Activated CD4-positive, alpha-beta T cell treated with anti-CD3 and anti-CD28 coated beads, Interleukin-2, amount 10 ng/mL, durations not matched to agents 7 days and 5 days (primary cell): ENCODE measurements at places on chromosomes 11 and 22. TPM values are rescaled to one million over a fixed set of nuclear protein-coding genes. Genes with fewer than 3 reads are reported as not detected.

The CCDC87 gene
- not detected for total RNA-seq

The MFRP gene
- not detected for total RNA-seq

- H3K4me1 ChIP-seq, result peaks cover 53% of the 10 kb centered on the region
- peak; percentile 86 for DNase-seq
- H3K27me3 ChIP-seq, result no peaks in the 10 kb centered on the region
- peaks cover 64% of the 10 kb centered on the region for H3K36me3 ChIP-seq
Measured at GRCh38 chr11:64206457-64207255, at the start of gene FERMT3. Gene FERMT3 (plus strand): TSS chr11:64206721. CDS start chr11:64207365, 644 bp downstream.

The PRR33 gene
- not detected for total RNA-seq

- peaks cover 51% of the 10 kb centered on the region for H3K36me3 ChIP-seq
- peak; percentile 65 for DNase-seq
- H3K27me3 ChIP-seq, result peaks cover 21% of the 10 kb centered on the region
- peak overlapping the region; percentile 95 for H3K4me3 ChIP-seq
Measured at GRCh38 chr11:128695539-128696221, 1.8 kb downstream of the FLI1 start.

DNA sequence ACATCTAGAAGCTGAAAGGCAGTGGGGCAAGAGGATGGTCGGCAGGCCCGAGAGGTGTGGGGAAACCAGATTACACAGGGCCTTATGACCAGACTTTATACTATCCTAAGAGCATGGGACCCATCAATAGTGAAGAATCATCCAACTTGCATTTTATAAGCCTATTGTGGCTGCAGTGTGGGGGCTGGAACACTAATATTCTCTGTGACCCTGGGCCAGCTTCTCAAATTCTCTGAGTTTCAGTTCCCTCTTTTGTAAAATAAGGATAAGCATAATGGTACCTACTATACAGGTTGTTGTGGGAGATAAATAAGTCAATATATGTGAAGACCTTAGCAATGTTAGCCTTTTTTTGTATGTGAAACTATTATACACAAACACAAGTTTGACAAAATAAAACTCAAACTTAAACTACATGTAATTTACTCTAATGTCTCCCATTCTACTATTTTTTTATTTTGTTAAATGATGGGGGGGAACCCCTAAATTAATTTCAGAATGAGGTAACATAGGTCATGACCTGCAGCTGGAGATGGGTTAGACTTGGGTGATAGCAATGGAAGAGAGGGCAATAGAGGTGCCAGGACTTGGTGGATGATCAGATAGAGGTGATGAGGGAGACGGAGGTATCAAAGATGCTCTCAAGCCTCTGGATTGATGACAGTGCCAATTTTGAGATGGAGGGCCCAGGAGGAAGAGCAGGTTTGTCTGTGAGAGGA lies 30.1 kb downstream of the SMCO4 start:
- peaks cover 26% of the 10 kb centered on the region for H3K36me3 ChIP-seq
- H3K27ac ChIP-seq, result peak overlapping the region; percentile 15
- peaks cover 36% of the 10 kb centered on the region for H3K4me1 ChIP-seq
- H3K27me3 ChIP-seq, result no peaks in the 10 kb centered on the region
- no peak for DNase-seq

The TRIM49D2 gene
- total RNA-seq, result not detected

- peaks cover 26% of the 10 kb centered on the region for H3K4me1 ChIP-seq
- no peaks in the 10 kb centered on the region for H3K27me3 ChIP-seq
- no peak overlapping the region for H3K4me3 ChIP-seq
- no peak for DNase-seq
- H3K36me3 ChIP-seq, result peaks cover 33% of the 10 kb centered on the region
Measured at GRCh38 chr11:85950317-85951048, 95.3 kb downstream of the CCDC83 start.

The ANO5 gene
- total RNA-seq, result 0.12 TPM

The CST6 gene
- total RNA-seq, result not detected

DNA sequence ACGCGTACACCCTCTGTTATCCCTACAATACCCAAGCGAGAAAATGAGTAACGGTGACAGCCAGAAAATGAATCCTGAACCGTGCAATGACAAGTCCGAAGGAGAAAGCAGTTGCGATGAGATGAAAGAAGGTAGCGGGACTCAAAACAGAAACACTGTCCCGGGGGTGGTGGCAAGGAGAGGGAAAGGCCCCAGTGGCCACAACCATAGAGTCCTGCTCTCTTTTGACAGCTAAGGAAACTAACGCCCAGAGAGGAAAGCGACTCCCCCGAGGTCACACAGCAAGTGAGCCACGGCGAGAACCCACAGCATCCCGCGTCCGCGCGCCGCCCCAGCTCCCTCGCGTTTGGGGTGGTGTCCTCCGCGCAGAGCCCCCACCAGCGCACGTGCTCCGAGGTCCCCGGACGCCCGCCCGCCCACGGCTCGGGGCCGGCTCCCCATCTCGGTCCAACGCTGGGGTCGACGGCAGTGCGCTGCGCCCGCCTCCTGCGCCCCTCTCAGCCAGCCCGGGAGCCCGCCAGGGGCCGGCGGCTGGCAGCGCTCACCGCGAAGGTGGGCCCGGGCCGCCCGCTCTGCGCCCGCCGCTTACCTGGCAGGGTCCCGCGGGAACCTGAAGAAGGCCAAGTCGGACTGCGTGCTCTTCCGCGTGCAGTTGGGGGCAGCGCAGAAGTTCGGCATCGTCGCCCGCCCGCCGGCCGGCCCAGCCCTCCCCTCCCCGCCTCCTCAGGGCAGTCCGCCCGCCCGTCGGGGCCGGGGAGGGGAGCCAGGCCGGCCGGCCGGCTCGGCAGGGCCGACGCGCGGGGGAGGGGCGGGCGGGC lies 564 bp downstream of the THAP12 start:
- H3K27me3 ChIP-seq, result no peaks in the 10 kb centered on the region
- H3K4me3 ChIP-seq, result peak overlapping the region; percentile 97
- peaks cover 13% of the 10 kb centered on the region for H3K36me3 ChIP-seq
- H3K4me1 ChIP-seq, result peaks cover 59% of the 10 kb centered on the region
- H3K27ac ChIP-seq, result peak overlapping the region; percentile 97

The MRGPRE gene
- not detected for total RNA-seq

DNA sequence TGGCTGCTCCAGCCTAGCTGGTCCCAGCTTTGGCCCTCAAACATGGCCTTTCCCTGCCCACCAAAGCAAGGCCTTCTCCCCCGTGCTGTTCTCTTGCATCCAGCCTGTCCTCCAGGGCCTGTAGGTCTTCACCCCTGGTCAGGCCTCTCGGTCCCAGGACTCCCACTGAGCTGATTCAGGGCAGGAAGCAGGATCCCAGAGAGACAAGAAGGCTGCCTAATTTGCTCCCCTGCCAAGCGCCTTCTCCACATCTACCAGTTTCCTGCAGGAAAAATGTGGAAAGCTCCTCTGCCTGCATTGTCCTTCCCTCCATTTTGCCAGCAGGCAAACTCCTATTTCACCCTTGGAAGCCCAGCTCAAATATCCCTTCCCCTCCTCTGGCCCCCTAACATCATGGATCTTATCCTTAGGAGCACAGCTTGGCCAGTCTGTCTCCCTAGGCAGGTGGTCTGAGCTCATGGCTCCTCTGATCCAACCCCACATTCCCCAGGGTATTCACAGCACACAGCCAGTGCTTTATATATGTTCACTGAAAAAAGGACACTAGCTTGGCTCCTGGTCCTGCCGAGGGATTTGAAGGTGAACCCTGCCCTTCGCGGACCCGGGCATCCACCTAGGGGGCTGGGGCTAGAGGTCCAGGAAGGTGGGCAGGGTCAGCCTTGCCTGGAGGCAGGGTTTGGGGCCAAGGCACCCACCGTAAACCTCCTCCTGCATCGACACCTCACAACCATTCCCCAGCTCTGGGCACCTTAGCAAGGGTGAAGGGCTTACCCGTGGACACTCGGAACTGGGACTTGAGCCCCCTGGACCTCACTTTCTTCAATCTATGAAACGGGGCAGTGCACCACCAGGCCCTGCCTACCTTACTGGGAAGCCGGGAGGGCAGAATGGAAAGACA lies 968 bp downstream of the RHBDD3 start:
- H3K27me3 ChIP-seq, result no peaks in the 10 kb centered on the region
- DNase-seq, result no peak
- H3K36me3 ChIP-seq, result peaks cover 38% of the 10 kb centered on the region

DNA sequence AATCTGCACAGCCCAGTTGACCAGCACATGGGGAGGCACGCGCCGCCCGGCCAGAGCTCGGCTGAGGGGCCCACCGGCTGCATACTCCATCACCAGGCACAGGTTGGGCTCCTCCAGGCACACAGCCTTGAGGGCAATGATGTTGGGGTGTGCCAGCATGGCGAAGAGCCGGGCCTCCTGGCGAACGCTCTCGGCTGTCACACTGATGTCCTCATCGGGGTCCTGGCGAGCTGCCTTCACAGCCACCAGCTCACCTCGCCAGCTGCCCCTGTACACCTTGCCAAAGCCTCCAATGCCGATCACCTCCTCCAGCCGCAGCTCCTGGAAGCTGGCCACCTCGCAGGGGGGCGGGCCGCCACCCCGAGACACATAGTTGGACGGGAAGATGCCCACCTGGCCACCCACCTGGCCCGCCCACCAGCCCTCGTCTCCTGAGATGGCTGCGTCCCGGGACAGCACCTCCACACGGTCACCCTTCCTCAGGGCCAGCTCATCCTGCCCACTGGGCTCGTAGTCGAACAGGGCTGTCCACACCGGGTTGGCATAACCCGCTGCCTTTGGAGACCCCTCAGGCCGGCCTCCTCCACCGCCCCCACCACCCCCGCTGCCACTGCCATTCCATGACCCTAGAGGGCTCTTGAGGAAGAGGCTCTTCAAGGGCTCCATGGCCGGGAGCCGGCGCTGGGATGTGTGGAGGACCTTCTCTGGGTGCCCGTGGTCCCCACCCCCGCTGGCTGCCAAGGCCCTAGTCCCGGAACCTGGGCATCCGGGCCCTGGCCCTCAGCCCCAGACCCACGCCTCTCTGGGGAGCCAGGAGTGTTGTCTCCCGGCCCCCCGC lies 711 bp downstream of the MAP3K11 start:
- peak overlapping the region; percentile 95 for H3K4me3 ChIP-seq
- H3K27me3 ChIP-seq, result no peaks in the 10 kb centered on the region
- peak overlapping the region; percentile 91 for H3K27ac ChIP-seq
- peaks cover 64% of the 10 kb centered on the region for H3K4me1 ChIP-seq
- peak; percentile 19 for DNase-seq

DNA sequence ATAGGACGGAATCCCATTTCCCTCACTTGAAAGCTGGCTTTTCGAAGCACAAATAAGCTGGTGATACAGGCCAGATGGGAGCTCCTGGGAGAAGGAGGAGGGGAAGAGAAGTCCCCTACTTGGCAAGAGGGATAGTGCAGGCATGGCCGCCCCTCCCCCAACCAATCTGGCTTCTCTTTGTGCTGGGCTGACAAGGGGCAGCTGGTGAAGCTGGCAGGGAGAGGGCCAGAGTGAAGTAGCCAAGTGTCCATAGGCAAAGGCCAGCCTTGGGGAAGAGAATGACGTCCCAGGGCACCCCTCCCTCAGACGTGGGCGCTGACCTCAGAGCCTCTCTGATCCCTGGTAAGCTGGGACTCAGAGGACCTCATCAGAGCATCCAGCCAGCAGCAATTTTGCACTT lies 78.7 kb upstream of the GRAMD1B start:
- H3K27me3 ChIP-seq, result peaks cover 10% of the 10 kb centered on the region
- H3K27ac ChIP-seq, result no peak overlapping the region
- H3K36me3 ChIP-seq, result peaks cover 4% of the 10 kb centered on the region
- peaks cover 3% of the 10 kb centered on the region for H3K4me1 ChIP-seq
- H3K4me3 ChIP-seq, result no peak overlapping the region

GRCh38 chr11:72856551-72857345 lies 42.5 kb downstream of the ATG16L2 start:
- no peak overlapping the region for H3K27ac ChIP-seq
- peaks cover 7% of the 10 kb centered on the region for H3K36me3 ChIP-seq
- no peak for DNase-seq
- H3K4me3 ChIP-seq, result no peak overlapping the region
- no peaks in the 10 kb centered on the region for H3K27me3 ChIP-seq

GRCh38 chr11:119618208-119618909 lies 110.6 kb downstream of the NECTIN1 start:
- H3K4me1 ChIP-seq, result peaks cover 2% of the 10 kb centered on the region
- no peak overlapping the region for H3K27ac ChIP-seq
- H3K36me3 ChIP-seq, result no peaks in the 10 kb centered on the region
- H3K27me3 ChIP-seq, result peaks cover 5% of the 10 kb centered on the region

The SHANK3 gene
- total RNA-seq, result 0.02 TPM

DNA sequence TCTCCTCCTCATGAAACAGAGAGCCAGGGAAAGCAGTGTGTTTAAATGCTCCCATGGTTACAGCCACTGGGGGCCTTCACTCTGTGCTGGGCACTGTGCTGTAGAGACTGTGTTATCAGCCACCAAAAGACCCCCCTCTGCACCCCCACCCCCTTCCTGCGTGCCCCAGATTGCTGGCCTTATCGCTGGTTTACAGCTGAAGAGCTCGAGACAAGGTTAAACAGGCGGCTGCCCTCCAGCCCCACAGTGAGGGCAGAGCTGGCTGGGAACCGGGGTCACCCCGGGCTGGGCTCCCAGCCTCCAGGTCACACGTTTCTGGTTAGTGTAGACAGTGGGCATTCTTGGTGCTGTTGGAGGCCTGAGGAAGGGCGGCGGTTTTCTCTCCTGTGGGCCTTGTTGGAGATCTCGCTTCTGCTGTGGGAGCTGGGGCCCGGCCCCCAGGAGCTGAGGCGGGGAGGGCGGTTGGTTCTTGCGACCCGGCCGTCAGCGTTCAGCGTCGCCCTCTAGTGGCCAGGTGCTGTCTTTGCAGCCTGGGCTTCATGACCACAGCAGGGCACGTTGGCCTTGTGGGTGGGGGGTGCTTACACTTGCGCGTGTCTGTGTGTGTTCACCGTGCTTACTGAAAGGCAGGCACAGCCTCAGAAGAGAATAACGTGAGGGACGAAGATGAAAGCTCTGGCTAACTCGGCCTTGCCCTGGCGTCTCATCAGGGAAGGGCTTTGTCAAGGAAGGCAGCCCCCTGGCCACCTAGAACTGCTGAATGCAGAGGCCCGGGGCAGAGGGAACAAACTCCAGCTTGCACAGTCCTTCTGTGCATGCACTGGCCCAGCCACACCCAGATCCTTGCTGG lies 40.8 kb downstream of the TBC1D22A start:
- peak overlapping the region; percentile 38 for H3K27ac ChIP-seq
- H3K36me3 ChIP-seq, result peaks cover 48% of the 10 kb centered on the region
- H3K27me3 ChIP-seq, result no peaks in the 10 kb centered on the region
- peak; percentile 73 for DNase-seq

The XNDC1N gene
- 18.7 TPM for total RNA-seq

The CAPN5 gene
- 0.89 TPM for total RNA-seq

- peaks cover 62% of the 10 kb centered on the region for H3K36me3 ChIP-seq
- H3K4me3 ChIP-seq, result peak overlapping the region; percentile 74
- peak overlapping the region; percentile 98 for H3K27ac ChIP-seq
- DNase-seq, result peak; percentile 82
Measured at GRCh38 chr11:64859542-64860414, 15.3 kb upstream of the CDC42BPG start.

The ACAD8 gene
- 21.8 TPM for total RNA-seq
